ENCODE measurements at places on chromosomes 16 and 17.

DNA sequence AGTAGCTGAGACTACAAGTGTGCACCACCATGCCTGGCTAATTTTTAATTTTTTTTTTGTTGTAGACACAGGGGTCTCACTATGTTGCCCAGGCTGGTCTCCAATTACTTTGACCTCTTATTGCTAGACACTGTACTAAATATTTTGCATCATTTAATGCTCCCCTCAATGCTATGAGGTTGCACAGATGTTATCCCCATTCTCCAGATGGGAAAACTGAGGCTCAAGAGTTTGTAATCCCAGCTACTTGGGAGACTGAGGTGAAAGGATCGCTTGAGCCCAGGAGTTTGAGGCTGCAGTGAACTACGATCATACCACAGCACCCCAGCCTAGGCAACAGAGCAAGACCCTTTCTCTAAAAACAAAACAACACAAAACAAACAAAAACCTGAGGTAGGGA is 443.3 kb upstream of the C16orf82 start:
- no peak for DNase-seq

DNA sequence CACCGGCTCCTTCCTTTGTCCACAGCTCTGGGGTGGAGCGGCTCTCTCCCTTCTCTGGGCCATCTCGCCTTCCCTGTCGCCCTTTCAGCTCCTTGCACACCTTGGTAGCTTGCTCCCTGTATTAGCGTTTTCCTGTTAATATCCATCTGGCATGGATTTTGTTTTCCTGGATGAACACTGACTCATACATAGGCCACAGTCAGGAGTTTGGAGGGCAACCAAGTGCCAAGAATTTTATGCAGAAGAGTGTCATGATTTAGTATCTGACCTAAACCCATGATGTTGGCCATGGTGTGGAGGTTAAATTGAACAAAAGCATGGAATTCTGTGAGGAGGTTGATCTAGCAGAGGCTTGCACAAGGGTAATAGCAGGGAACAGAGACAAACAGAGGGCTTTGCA is 180.9 kb downstream of the AIPL1 start:
- DNase-seq, result no peak

- DNase-seq, result no peak
Observed at GRCh38 chr17:57597531-57598453, 147.3 kb downstream of the CCDC182 start.

- no peak for DNase-seq
Observed at GRCh38 chr17:41490000-41490990, 585 bp upstream of the KRT36 start.

DNA sequence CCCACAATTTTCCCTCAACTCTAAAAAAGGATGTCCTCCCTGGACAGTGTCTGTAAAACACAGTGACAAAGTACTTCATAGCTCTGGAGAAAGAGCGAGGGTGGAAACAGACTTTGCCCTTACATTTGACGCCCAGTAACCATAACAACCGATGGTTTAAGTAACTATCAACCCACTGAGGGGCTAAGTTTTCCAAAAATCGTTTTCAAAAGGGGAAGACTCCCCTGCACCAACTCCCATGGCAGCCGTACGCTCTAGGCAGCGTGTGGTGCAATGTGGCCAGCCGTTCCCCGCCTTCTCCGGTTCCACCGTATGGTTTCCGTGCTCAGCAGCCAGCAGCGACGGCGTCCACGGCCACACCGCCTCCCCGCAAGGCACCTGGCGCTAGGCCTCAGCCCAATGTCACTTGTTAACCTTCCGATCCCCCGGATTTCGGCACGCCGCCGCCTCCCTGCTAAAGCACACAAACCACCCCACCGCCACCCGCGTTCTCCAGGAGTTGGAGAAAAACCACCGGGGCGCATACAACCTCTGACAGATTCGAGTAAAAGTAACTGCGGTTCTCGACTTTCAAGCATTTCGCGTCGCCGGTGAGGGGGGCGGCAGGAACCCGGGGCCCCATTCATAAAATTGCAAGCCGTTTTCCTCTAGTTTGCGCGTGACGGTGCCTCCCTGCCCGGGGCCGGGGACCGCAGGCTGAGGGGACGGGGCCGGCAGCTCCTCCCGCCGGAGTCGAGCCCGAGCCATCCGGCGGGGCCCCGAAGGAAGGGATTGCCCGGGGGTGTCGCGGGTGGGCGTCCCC is 661 bp downstream of the TEX2 start:
- peak; percentile 46 for DNase-seq

- DNase-seq, result no peak
Observed at GRCh38 chr17:43967251-43967875, 13.6 kb upstream of the PYY start.

GRCh38 chr17:74808714-74809430 is 32.7 kb upstream of the NAT9 start:
- DNase-seq, result no peak

- no peak for DNase-seq
Observed at GRCh38 chr17:199806-200545, 18.5 kb upstream of the DOC2B start.

GRCh38 chr17:72253597-72253996 is 132.8 kb downstream of the SOX9 start:
- no peak for DNase-seq

DNA sequence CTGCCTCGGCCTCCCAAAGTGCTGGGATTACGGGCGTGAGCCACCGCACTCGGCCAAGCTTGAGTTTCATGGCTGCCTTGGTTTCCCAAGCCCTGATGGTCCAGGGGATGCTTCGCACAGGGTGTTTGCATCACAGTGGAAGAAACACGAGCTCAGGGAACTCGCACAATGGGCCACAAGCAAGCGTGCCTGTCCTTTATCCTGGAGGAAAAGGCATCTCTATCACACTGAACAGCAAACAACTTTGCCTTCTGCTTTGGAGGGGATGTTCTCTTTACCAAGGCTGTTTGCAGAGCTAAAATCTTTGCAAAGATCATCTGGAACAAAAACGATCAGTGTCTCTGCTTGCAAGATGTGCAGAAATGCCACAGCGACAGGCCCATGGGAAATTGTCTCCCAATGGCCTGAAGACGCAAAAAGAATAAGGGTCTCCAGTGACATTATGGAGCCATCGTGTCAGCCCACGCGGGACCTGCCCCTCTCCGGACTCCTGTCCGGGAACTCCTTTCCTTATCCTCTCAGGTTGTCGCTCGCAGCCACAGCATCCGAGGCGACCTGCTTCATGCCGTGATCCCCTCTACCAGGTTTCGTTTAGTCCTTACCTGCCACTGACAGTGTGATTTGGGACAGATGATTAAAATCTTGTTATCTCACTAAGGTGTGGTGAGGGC is 44.1 kb upstream of the CBFA2T3 start:
- DNase-seq, result no peak

GRCh38 chr17:41739661-41740352 is 5.4 kb upstream of the HAP1 start:
- DNase-seq, result no peak

All from activated CD8-positive, alpha-beta memory T cell treated with anti-CD3 and anti-CD28 coated beads for 1 hour (primary cell).